ENCODE measurements at places on chromosomes 5 and 9.

DNA sequence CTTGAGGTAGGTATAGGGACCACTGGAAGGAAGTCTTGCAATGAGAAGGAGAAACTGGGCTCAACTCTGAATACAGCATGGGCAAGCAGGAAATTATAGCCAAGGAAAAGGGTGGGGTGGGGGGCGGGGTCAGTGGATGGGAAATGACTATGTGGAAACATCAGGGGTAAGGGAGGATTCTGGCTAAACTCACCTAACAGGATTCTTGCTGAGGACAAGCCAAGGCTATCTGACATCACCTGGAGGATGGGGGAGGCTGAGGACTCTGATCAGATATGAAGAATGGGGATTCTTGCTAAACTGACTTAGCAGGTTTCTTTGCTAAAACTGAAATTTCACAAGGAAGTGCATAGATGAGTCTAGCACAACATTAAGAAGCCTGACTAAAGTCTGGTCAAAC lies 40.8 kb downstream of the CTSL start:
- no peak for DNase-seq

DNA sequence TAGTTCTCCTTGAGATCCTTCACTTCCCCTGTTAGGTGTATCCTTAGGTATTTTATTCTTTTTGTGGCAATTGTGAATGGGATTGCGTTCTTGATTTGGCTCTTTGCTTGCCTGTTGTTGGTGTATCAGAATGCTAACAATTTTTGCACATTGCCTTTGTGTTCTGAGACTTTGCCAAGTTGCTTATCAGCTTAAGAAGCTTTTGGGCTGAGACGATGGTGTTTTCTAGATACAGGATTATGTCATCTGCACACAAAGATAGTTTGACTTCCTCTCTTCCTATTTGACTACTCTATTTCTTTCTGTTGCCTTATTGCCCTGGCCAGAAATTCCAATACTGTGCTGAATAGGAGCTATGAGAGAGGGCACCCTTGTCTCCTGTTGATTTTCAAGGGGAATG lies 609.4 kb upstream of the COX7C start:
- no peak for DNase-seq

- DNase-seq: no peak
These were observed 210.3 kb upstream of the TBC1D2 start for GRCh38 chr9:98465799-98466198.

DNA sequence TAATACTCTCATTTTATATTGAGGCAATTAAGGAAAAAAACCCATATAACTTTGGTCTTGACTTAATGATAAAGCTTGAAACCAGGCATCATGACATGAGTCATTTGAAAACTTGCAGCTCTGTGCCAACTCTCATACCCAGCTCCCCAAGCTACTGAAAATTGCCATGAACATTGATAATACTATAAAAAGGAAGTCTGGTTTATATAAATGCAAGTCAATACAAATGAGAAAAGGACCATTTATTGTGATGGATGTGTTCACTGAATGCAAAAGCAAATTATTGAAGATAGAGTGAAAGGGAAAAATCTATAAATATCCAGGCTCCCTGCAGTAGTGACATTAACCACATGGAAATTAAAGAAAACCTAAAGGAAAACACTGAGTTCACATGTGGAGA lies 116.3 kb downstream of the DEPDC1B start:
- no peak for DNase-seq

DNA sequence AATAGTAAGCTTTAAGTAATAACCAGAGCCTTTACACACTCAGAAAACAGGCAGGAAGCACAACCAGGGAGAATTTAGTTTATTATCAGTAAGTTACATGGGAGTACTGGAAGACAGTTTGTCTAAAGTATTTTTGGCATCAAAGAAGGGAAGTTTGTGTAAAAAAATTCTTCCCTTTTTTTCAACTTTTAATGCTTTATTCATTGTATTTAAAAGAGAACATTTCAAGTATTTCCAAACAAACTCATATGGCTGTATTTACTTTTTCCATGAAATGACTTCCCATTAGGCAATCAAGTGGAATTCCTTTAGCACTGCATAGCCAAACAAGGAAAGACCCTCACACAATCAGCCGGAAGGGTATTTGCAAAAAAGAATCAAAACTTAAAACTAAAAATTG lies 26.7 kb downstream of the RNF145 start:
- no peak for DNase-seq

DNA sequence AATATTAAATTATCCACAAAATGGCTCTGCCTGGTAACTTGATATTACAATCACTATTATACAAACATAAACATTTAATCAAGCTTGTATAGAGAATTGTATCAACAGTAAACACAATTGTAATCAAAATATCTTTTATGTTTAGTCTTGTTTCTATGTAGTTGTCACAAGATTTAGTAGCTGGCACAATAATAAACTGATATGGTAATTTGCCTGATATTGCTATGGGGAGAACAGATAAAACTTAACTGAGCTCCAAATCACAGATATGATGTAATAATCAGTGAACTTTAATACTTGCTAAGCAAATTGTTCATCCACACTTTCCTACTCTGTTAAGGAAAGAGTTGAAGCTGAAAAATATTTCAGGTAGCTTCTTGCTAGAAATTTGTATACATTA lies 189.8 kb downstream of the MPDZ start:
- DNase-seq: no peak

- no peak for DNase-seq
These were observed 855.9 kb upstream of the CDH10 start for GRCh38 chr5:25500635-25501034.
